Adipose tissue (tissue), 3 donors: ENCODE measurements at places on chromosomes 5 and 9. TPM values are rescaled to one million over a fixed set of nuclear protein-coding genes. Genes with fewer than 3 reads are reported as not detected.

The PCDHGA4 gene
- polyA plus RNA-seq = 0.98 TPM

The TAF11L10 gene
- polyA plus RNA-seq = not detected

The GNA14 gene
- polyA plus RNA-seq = 3.9 TPM

The IL6ST gene
- 17.6 TPM for polyA plus RNA-seq

The GRIA1 gene
- polyA plus RNA-seq = 0.45 TPM
